CD4-positive, CD25-positive, alpha-beta regulatory T cell (primary cell): ENCODE measurements at places on chromosomes 12 and 14. TPM values are rescaled to one million over a fixed set of nuclear protein-coding genes. Genes with fewer than 3 reads are reported as not detected.
A peak's percentile ranks its signal among the peaks of the same experiment; 100 is the strongest.

ASB2 gene
- 5.7 TPM for polyA plus RNA-seq

ADAMTS20 gene
- polyA plus RNA-seq: not detected

OTX2 gene
- polyA plus RNA-seq: not detected

EXOC5 gene
- polyA plus RNA-seq: 60.6 TPM

CDKL1 gene
- 6.5 TPM for polyA plus RNA-seq

DIO3 gene
- not detected for polyA plus RNA-seq

DNA sequence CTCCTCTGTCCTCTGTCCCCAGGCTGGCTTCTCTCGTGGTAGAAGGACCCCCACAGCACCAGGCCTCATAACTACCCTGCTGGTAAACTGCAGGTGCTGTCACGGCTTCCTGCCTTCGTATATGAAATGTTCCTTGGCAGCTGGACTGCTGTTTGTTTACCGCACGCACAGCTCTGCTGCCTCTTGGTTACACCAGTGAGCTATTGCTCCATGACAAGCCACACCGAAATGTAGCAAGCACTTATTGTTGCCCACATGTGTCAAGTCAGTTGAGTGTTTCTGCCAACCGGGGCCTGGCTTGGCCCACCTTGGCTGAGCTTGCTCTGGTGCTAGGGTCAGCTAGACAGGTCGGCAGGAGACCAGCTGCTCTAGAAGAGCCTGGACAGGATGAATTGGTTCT lies 21.7 kb upstream of the TCL1B start:
- DNase-seq: no peak

DNA sequence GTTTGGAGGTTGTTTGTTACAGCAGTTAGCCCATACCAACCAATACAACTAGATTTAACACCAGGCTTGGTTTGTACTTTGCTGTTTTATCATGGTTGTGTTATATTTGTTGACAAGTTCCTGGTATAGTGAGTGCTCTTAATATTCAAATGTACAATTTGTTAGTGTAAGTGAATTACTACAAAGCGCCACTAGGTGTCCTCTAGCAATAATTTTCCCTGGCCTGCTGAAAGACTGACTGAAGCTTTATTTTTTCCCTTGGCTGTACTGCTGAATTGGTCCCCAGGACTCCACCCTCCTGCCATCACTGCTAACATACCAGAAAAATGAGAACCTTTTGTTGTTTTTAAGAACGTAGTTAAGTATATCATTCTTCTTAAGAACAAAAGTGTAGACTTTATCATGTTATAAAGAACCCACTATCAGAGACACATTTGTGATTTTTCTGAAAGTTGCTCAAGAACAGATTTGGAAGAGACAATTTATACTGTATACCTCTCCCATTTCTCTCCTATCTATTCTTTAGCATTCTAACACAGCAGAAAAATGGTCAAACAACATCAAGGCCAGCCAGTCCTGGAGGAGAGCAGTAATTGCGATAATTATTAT lies 75.3 kb upstream of the FAR2 start:
- DNase-seq: peak; percentile 59

DNA sequence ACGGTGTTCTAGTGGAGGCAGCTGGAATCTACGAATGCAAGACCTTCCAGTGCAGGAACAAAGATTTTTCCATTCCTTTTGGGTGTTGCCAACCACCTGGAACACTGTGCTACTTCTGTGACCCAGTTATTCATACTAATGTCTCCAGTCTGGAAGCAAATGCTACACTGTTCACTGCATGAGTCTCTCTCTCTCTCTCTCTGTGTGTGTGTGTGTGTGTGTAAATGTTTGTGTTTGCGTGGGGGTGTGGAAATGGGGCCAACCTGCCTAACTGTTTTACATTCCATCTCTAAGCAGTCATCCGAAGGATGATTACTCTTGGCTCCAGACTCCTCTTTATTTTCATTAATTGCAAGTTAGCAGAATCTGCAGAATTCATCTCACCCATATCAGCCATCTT lies 29.9 kb upstream of the YBX3 start:
- no peak for DNase-seq

DNA sequence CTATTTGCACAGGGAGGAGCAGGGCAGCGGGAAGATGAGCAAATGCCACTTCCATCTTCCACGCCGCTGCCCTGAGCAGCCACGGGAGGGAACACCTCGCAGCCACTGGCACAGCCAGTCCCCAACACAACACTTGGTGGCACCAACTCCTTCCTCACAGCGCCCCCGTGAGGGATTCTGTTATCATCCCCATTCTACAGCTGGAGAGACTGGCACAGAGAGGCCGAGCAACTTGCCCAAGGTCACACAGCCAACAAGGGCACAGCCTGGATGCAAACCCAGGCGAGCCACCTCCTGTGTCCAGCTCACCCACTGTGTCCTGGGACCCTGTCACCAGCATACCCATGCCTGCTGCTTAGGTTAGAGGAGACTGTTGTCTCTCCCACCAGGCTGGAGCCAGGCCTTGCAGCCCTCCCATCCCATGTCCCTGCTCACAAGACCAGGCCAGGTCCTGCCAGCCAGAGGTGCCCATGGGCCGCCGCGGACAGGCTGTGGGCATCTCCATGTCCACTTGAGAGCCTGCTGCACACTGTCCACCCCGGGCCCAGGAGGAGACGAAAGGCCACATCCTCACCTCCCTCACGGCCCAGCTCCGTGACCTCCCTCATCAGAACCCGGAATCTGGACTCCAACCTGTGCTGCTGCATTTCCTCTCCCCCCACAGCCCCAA lies 57.0 kb downstream of the NCOR2 start:
- DNase-seq: no peak

GRCh38 chr12:75623631-75624154 lies 112.3 kb upstream of the KRR1 start:
- DNase-seq: no peak

- no peak for DNase-seq
These were observed 23.3 kb downstream of the OR10G3 start for GRCh38 chr14:21556378-21557083.

DNA sequence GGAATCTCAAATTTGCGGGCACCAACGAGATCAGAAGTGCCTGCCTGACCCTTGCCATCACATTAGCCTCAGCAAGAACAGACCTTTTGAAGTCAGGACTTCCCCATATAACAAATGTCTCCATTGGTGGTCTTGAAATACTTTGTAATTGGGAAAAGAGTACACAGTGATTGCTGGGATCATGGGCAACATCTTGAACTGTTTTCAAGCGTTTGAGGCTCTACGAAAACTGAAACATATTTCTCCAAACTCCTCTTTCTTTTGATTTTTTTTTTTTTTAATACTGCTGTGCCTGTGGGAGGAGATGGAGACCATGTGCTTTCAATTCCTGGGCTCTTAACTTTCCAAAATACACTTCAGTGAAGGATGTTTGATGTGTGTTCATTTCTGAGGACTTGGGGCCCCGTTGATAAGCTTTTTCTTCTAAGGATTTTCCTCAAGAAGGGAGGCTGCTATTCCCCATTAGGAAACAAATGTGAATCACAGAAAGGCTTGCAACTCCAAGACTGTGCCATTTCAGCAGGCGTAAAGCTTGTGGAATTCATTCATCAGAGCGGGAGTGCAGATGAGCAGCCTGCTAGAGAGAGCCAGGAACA lies 94.5 kb downstream of the TMEM132C start:
- no peak for DNase-seq

- no peak for DNase-seq
These were observed 114.2 kb upstream of the SINHCAF start for GRCh38 chr12:31440134-31440533.
